CD4-positive, alpha-beta T cell treated with Interleukin-15 for 4 hours (primary cell): ENCODE measurements at places on chromosomes 2 and 18.

DNA sequence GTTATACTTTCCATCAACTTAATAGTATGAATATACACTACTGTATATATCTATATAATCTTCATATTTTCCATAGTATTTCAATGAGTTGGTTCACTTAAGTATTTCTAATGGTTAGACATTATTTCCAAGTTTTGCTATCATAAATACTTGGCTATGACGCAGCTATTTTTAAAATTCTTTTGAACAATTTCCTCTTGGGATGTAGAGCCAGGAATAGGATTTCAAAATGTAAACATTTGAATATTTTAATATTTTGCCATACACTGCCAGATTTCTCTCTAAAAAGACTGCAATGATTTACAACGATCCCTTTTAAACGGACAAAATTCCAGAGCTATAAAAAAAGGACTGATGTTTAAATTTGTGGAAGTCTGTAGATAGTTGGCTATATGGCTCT, 95.6 kb downstream of the NUP35 start:
- DNase-seq: no peak

DNA sequence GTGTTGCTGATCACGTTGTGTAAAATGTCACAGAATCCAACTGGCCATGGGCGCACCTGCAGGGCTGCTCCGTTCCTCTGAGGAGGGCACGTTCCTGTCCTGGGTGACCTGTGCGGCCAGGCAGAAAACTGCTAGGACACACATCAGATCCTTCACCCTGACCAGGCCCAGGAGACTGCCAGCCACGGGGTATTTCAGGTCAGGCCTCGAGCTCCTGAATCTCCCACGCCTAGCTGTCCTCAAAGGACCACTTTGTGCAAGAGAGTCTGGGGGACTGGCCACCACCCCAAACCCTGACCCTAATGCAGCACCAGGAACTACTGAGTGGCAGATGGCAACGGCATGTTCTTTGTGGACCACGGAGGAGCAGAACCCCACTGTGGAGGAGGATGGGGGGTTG, 11.1 kb downstream of the PRLH start:
- no peak for DNase-seq

- DNase-seq: no peak
Observed at GRCh38 chr2:9407363-9407811, 15.9 kb downstream of the ITGB1BP1 start.

- no peak for DNase-seq
Observed at GRCh38 chr2:123513351-123513750, 511.7 kb upstream of the CNTNAP5 start.

DNA sequence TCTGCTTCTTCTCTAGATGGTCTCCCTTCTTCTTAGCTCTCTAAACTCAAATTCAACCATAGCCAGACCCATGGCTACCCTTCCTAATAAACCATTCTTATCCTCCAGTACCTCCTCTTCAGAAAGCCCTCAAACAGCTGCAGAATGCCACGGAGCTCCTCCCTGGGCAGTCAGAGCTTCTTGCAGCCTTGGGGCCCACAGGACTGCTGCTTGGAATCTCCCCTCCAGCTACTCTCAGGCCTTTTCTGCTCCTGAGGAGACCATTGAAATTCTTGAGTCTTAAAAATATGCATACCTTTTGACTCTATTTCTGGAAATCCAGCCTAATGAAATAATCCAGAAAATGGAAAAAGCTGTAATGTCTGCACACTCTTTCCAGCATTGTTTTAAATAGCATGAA, 30.7 kb downstream of the EFR3B start:
- DNase-seq: no peak

DNA sequence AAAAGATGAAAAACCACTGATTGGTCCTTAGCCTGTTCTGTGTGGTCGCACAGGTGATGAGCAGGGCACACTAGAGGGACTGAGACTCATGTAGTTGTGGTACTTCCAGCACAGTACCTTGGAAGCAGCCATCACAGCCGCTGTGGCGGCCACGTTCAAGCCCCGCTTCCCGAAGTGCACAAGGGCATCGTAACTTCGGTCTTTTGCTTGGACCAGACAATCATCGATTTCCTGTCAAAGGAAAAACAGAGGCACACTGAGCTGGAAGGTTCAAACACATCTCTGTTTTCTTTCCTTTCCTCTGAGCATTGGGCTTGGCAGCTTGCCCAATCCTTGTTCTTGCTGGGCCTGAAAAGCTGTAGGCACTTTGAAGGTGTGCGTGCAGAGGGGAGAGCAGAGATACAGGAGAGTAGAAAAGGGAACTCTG, 52.6 kb downstream of the MRPL35 start:
- DNase-seq: no peak

DNA sequence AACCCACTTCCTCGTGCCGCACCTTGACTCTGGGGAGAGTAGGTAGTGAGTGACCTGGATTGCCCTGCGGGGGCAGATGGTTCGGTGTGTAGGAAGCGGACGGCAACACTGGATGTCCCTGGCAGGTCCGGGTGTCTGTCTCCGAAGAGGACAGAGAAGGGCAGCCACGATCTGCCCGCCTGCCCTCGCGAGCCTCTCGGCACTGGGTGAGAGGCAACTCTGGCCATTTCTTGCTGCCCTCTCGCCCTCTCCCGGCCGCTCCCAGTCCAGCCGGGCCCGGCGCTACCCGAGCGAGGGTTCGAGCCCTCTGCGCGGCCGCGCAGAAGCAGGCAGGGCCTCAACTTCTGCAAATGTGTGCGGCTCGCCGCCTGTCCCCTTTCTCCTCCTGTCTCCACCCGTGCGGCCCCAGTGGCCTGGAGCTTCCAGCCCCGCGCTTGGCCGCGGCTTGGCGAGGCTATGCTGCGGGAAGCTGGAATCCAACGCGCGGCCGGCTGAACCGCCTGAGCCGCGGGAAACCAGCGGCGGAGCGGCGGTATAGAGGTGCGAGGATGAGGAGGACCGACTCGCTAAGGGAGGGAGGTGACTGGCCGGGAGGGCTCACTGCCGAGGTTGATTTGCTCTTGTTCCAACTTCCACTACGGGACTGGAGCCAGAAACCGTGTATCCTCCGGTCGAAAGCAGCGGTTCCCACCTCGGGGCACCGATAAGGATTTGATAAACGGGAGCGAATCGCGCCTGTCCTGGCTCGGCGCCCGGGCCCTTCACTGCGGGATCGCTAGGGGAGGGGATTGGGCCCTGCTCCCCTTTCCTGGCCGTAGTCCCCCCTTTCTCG, 1.5 kb downstream of the EPAS1 start:
- DNase-seq: no peak

GRCh38 chr2:156322686-156323231, 9.8 kb downstream of the NR4A2 start:
- no peak for DNase-seq

- no peak for DNase-seq
Observed at GRCh38 chr2:163175294-163175693, 336.7 kb upstream of the KCNH7 start.

DNA sequence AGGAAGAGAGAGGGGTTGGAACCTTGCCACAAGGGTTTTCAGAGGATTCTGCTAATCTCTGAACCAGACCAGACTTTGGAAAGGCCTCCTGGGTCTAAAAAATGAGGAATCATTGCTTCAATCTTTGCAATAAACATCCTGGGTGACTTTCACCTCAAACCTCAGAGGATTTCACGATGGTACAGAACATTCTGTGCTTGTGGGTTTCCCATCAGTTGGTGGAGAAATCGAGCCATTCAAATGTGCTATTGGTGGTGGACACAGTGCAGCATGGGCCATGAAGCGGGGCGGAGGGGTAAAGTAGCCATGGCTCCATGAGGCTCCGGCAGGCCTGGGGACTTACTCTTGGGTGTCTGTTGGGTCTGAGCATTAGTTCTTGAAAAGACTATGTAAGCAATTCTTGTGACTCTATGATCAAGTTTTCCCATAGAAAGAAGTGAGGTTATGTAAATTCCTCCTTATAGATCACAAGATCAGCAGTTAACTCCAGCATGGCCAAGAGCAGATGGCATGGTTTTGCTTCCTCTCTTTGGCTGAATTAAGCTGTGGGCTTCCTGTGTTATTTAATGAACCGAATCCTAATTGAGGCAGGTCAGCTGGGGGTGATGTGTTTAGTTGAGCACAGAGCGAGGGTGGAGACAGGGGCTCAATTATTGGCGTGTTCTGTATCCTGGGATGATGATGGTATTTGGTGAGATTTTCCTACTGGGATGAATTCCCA, 1.9 kb upstream of the IL1R2 start:
- no peak for DNase-seq

GRCh38 chr2:6310256-6311215, 555.2 kb downstream of the CMPK2 start:
- DNase-seq: no peak

DNA sequence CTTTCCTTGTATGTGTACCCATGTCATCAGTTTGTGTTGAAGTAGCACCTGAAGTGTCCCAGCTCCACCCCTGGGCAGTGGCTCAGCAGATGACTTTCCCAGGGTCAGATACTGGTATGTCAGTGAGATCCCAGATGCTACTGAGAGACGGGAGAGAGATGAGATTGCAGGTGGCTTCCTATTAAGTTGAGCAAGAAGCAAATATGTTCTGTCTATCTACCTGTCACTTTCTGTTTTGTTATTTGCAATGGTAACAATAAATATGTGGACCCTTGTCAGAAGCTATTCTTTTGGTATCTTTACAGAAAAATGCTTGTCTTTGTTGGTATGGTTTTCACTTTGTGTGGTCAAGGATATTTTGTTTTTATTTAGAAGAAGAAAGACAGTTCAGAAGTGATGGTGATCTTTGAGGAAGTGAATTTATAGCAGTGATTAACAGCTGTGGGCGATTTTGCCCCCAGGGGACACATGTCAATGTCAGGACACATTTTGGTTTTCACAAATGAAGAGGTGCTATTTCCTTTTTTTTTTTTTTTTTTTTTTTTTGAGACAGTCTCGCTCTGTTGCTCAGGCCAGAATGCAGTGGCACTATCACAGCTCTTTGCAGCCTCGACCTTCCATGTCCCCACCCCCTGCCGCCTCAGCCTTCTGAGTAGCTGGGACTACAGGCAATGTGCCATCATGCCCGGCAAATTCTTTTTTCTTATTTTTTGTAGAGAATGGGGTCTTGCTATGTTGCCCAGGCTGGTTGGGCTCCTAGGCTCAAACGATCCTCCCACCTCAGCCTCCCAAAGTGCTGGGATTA, 21.4 kb downstream of the MGAT5 start:
- DNase-seq: no peak

DNA sequence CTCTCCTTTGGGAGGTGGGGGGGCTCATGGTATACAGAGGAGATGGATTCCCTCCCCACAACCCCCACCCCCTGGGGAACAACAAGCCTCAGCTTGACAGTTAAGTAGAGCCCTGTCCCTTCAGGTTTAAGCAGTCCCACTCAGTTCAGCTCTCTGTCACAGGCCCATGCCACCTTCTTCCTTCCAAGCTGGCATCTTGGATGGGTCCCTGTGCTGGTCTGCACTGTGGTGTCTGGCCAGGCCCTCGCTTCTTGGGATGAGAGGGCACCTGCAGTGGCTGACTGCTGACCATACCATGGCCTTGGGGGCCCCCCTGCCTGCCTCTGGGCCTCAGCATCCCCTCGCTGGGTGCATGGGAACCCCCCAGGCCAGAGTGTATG, 20.4 kb upstream of the GPR17 start:
- no peak for DNase-seq

- DNase-seq: no peak
Observed at GRCh38 chr2:1936427-1936980, 192.2 kb upstream of the PXDN start.

- no peak for DNase-seq
Observed at GRCh38 chr2:32941944-32942690, 4.6 kb upstream of the LTBP1 start.

- DNase-seq: no peak
Observed at GRCh38 chr18:75784390-75784789, 356.9 kb upstream of the SMIM21 start.

- DNase-seq: no peak
Observed at GRCh38 chr2:233115741-233116140, 55.6 kb downstream of the INPP5D start.

DNA sequence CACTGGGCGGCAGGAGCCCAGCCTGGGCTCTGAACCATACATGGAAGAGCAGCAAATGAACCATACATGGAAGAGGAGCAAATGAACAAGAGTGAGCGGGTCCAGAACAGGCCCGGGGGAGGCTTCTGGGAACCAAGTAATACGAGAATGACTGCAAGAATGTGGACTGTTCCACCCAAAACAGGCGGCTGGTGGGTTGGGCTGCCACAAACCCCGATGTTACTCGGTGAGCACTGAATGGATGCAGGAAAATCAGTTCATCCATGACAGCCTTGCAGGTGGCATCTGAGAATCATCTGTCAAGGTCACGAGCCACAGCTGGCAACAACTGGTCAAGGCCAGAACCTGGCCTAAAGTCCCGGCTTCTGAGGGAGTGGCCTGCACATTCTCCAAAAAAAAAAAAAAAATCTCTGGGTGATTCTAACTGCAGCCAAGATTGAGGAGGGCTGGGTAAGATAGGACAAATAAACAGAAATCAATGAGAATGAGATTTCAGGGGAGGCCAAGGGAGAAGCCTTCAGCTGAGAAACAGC, 106.1 kb downstream of the ZNF516 start:
- no peak for DNase-seq

DNA sequence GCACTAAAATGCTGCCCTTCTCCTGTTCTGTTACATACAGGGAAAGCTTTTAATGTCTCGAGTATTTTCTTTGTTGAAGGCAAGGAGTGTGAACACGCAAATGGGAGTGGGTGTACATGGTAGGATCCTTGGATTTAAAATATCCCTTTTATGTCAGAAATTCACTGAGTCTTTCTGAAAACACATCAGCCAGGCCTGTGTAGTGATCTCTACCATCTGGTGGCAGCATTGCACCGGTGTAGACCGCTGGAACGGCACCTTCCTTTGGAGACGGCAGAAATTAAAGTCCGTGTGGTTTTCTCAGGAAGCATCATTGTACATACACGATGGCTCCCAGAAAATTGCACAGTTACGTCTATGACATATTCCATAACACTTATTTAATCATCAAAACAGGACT, 515.8 kb downstream of the GALR1 start:
- no peak for DNase-seq

DNA sequence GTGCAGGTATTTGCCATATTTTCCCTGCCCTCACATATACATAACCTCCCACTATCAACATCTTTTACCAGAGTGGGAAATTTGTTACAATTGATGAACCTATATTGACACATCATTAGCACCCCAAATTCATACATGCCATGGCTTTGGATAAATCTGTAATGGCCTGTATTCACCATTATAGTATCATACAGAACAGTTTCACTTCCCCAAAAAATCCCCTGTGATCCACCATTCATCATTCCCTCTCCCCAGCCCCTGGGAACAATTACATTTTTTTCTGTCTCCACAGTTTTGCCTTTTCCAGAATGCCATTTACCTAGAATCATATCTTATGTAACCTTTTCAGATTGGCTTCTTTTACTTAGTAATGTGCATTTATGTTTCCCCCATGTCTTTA, 494.5 kb downstream of the RNF144A start:
- DNase-seq: no peak

- no peak for DNase-seq
Observed at GRCh38 chr2:2877427-2877826, 500.2 kb downstream of the EIPR1 start.

DNA sequence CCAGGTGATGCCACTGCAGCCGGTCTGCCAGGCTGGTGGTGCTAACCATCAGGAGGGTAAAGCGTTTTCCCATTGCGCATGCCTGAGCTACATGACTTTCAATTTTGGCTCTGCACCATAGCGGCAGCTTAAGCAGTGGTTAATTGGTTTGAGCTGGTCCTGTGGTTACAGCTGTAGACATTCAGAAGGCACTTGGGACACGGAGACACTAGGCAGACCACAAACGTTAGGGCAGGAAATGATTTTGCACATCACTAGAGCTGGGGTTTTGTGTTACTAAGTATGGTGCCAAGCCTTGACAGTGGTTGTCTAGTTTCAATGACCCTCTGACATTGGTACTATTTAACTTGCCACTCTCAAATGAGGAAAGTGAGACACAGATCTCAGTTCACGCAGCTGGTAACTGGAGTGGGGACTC, 28.9 kb upstream of the CNOT11 start:
- DNase-seq: peak; percentile 51

GRCh38 chr2:109353806-109354745, 225.1 kb downstream of the SH3RF3 start:
- no peak for DNase-seq
